Cerebellum (tissue), 4 donors: ENCODE measurements at places on chromosomes 7 and 10. TPM values are rescaled to one million over a fixed set of nuclear protein-coding genes. Genes with fewer than 3 reads are reported as not detected.

NEBL gene
- 38.9 TPM for total RNA-seq

SFXN3 gene
- total RNA-seq = 47.7 TPM

LIPJ gene
- total RNA-seq = 1.00 TPM

DYDC2 gene
- 1.2 TPM for total RNA-seq

- no peak for DNase-seq
Observed at GRCh38 chr7:30304177-30304884, 19.9 kb downstream of the ZNRF2 start.

GRCh38 chr10:133263674-133264073 is 13.0 kb downstream of the ADAM8 start:
- no peak for DNase-seq

DNA sequence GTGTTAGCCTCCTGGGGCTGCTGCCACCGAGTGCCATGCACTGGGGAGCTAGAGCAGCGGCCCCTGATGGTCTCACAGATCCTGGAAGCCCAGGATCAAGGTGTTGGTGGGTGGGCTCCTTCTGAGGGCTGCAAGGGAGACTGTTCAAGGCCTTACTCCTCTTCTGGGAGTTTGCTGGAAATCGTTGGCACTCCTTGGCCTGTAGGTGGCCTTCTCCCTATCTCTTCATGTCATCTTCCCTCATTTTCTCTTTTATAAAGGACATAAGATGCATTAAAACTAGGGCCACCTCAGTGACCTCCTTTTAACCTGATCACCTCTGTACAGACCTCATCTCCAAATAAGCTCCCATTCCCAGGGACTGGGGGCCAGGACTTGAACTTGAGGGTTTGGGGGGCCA is 27.0 kb upstream of the ZNF862 start:
- DNase-seq = no peak

DNA sequence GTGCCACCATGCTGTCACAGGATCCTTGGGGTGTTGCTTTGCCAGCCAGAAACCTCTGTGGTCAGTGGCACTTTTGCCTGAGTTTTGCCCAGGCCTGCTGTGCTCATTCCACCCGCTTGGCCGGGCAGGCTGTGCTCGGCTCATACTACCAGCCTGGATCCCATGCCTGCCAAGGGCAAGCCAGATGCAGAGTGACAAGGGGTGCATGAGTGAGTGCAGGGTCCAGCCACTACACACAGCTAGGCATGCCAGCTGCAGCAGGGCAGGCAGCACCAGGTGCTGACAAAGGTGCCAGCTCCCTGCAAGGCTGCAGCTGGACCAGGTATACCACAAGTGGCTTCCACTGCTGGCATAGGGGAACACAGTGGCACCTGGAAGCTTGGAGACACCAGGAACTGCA is 28.6 kb downstream of the C10orf67 start:
- DNase-seq = no peak

GRCh38 chr10:54620352-54620751 is 180.7 kb downstream of the PCDH15 start:
- DNase-seq = no peak

DNA sequence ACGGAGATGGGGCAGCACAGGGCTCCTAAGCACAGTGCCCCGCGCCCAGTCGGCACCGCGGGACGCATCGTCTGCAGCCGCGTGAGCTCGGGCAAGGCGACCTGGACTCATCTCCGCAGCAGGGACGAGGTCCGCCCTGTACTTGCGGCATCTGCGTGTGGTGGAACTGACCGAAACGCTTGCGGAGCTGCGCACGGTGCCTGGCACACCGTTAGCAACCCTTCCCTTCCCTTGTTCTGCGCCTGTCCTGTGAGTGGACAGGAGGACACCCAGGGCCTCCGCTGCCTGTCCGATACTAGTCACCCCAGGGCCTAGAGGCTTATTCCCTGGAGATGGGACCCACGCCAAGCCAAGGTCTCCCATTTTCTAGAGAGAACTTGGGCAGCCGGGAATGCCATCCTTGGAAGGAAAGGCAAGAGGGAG is 98.5 kb downstream of the WDR11 start:
- DNase-seq = no peak

DNA sequence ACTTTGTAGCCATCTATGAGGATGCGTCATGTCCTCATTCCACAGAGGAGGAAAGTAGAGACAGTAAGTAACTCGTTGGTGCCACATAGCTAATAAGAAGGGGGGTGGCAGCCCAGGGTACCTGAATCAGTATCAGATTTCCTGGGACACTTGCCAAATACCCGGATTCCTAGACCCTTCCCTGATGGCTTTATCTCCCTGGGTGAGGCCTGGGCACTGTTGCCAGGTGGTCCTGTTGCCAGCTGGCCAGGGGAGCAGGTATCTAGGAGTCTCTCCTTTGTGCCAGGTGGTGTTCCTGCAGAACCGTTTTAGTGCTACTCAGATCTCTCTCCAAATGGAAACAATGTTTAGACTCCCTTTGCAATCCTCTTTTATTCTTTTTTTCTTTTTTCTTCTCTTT is 12.7 kb downstream of the SLC29A3 start:
- peak; percentile 67 for DNase-seq

DNA sequence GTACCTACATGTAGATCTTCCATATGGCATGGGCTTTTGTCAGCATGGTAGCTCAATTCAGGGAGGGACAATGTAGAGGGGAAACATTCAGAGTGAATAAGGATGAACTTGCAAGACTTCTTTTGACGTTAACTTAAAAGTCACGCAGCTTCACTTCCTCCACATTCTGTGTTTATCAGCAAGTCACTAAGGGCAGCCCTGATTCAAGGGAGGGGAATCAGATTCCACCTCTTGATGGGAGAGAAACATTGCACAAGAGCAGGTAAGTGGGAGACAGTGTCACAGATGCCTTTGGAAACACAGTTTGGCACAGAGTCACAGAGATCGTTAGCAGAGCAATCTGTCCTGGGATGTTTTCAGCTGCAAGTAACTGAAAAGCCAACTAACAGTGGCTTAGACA is 26.2 kb downstream of the C10orf67 start:
- no peak for DNase-seq

DNA sequence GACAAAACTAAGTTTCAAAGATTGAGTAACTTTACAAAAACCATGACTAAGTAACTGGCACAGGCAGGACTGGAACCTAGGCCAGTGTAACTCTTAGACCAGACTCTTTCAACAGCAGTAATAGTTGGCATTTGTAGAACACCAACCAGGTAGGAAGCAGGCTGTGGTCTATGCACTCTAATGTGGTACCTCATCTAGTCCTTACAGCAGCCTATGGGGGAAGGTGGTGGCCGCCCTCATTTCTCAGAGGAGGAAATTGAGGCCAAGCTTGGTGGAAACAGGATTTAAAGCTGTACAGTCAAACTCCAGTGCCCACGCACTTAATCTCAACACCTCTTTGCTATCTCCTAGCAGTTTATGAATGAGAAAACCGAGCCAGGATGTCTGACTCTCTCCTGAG is 165.4 kb upstream of the LRGUK start:
- no peak for DNase-seq

- DNase-seq = no peak
Observed at GRCh38 chr10:94097656-94098055, 103.9 kb downstream of the PLCE1 start.

DNA sequence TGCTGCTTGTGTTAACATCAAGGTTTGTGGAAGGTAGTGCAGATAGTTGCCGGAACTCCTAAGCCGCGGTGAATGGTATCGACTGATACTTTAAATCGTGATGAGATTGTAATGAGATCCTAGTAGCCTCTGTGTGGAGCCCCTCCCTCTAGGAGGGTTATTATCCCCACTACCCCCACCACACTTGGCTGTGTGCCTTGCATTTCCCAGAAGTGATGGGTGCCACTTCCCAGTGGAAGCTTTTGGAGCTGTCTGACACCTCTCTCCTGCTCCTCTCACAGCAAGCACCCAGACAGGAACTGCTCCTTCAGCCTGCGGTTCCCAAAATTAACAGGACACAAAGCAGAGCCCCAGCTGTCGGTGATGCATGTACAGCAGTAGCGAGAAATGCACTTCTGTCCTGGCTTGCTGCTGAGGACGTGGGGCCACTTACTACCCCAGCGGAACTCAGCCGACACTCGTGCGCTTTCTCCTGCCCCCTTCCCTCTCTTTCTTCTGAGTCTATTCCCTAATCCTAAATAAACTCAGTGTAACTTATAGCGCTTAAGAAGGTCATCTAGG is 52.5 kb downstream of the PRKAG2 start:
- DNase-seq = no peak
